Stimulated activated CD4-positive, alpha-beta T cell treated with anti-CD3 and anti-CD28 coated beads, Interleukin-12 subunit alpha, Interleukin-12 subunit beta, amount 100 ng/mL, for 24 hours (primary cell): ENCODE measurements at places on chromosomes 6 and 20.

GRCh38 chr6:92188016-92188415 lies 1231.3 kb downstream of the EPHA7 start:
- DNase-seq, result no peak

- DNase-seq, result no peak
These were observed 29.4 kb downstream of the RIPOR2 start for GRCh38 chr6:24906314-24906713.

GRCh38 chr6:121112356-121112755 lies 221.9 kb downstream of the TBC1D32 start:
- no peak for DNase-seq

DNA sequence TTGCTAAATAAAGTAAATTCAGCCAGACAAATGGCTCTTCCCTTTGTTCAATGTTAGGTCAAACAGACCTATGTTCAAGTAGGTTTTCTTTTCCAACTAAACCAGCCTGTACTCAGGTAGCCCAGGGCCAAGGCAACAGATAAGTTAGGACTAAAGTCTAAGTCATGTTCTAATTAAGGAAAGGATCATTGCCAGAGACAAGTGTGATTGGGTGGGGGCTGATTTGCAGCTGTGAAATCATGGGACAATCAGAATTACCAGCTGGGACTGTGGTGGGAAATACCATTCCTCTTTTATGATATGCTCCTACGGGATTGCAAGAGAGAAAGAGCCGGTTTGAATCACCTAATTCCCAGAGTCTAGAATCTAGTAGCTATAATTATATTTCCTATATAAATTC lies 4.2 kb upstream of the FBXO30 start:
- DNase-seq, result no peak

DNA sequence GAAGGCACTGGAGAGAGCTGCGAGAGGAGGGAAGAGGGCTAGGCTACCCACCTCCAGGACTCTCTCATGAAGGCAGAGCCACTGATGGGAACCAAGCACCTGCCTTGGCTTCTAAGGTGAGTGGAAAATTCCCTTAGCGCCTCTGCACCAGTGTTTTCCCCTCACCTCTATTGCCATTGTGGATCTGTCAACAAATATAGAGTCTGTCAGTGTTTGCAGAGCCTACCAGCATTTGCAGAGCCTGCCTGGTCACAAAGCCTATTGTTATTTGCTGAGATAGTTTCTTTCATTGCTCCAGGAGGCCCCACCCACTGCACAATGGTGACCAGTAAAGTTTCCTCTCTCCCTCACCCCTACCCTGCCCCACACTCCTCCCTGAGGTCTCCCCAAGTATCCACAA lies 141.9 kb downstream of the MRPL14 start:
- no peak for DNase-seq

DNA sequence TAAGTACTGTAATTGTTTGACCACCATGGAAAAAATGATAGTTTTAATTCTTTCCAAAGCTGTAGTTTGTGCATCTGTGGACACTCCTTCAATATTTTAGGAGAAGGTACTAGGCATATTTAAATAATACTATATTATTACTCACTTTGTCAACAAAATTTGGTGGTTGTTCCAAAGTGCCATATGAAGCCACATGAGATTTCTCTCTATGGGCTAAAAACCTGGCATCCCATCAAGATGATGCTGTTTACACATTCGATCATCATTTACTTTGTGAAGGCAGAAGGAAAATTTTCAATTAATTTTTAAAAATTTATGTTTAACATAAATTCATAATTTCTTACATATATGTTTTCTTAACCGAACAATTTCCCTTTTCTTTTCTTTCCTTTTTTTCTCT lies 502.6 kb upstream of the JAG1 start:
- no peak for DNase-seq

GRCh38 chr6:96834070-96834469 lies 3.2 kb downstream of the GPR63 start:
- DNase-seq, result no peak

GRCh38 chr6:53059648-53060589 lies 5.3 kb upstream of the FBXO9 start:
- DNase-seq, result no peak

GRCh38 chr6:144395826-144396225 lies 110.7 kb downstream of the UTRN start:
- no peak for DNase-seq

DNA sequence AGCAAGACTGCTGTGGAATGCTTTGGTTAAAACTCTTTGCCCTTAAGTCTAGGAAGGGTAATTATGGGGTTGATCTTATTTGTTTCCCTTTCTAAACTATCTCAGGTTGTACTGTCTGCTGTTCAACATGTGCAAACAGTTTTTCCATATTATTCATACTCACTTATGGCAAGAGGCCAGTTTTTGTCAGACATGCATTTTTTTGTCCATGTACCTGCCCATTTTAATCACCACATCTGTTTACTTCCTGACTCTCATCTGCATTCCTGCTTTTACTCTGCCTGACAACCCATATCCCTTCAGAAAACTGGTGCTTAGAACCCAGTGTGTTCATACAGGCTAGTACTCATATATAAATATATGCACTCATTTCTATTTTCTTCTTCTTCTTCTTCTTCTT lies 80.3 kb downstream of the LPA start:
- DNase-seq, result no peak

GRCh38 chr6:89509777-89510281 lies 76.9 kb downstream of the ANKRD6 start:
- no peak for DNase-seq

DNA sequence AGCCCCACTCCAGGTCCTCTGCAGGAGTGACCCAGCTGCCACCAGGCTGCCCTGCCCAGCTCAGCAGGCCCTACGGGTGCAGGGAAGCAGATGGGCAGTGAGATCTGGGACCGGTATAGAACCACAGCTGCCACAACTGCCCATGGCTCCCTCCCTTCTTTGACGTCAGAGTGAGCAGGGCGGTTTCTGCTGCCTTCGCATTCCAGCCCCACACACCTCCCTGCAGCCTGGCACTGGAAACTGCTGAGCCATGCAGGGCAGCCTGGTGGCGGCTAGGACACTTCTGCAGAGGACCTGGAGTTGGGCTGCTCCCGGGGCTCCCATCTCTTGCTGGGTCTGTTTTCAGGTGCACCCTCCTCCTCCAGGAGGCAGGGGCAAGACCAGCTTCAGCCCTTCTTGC lies 101.6 kb upstream of the CD93 start:
- DNase-seq, result no peak

GRCh38 chr20:58043236-58044140 lies 185.0 kb downstream of the ANKRD60 start:
- no peak for DNase-seq

DNA sequence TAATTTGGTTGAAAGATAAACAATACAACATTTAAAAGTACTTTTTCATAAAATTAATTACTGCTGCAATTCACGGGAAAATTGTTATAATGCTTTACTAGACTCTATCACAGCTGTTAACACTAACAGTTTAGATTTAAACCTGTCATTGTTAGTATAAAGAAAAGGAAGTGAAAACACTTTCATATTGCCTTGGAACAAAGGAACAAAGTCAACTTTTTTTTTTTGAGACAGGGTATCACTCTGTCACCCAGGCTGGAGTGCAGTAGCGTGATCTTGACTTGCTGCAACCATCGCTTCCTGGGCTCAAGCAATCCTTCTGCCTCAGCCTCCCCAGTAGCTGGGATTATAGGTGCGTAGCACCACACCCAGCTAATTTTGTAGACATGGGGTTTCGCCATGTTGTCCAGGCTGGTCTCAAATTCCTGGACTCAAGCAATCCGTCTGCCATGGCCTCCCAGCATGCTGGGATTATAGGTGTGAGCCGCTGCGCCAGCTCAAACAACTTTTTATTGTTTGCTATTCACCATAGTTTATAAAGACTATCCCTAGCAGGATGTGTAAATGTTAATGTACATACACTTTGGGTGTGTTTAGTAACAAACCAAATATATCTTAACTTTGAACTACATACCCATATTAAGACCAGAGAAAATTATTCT lies 22.1 kb downstream of the SLC35A1 start:
- no peak for DNase-seq

DNA sequence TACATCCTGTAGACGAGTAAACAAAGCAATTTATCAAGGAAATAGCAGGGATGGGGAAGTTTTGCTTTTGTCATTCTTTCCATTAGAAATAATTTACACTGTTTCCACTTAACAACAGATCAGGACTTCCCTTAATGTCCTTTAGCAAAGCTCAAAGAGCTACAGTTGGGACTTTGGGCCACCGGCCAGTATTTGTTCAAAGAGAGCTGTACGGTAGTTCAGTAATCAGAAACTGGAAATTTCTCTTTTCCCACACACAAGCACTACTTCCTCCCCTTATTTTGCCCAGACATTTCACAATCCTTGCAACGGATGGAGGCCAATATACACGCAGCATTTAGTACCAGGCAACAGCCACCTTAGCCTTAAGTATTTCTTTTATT lies 12.1 kb upstream of the HINT3 start:
- DNase-seq, result no peak

DNA sequence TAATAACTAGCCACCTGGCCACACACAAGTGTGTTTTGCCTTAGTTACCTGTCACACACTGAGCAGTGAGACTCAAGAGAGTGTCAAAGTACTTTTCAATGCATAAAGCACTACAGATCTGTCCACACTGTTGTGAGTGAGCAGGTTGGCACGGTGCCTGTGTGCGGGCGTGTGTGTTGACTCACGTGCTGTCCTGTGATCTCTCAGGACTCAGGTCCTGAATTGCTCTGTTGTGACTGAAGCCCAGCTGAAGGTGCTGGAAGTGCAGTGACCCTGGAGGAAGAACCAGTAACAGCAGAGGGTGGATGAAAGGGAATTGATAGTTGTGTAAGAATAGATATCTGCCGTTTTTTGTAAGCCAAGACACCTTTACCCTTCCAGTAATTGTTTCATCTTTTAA lies 18.3 kb downstream of the SLC16A10 start:
- peak; percentile 8 for DNase-seq

- peak; percentile 61 for DNase-seq
These were observed 32.0 kb downstream of the GNAS-AS1 start for GRCh38 chr20:58818586-58819285.

- no peak for DNase-seq
These were observed 286.5 kb upstream of the MARCKS start for GRCh38 chr6:113570641-113571040.

- DNase-seq, result no peak
These were observed 354.2 kb downstream of the NRN1 start for GRCh38 chr6:5652406-5653137.

GRCh38 chr20:47492284-47492683 lies 9.4 kb upstream of the NCOA3 start:
- DNase-seq, result no peak

GRCh38 chr6:3466488-3467219 lies 9.8 kb upstream of the SLC22A23 start:
- no peak for DNase-seq

GRCh38 chr6:143498428-143498827 lies 13.1 kb downstream of the FUCA2 start:
- no peak for DNase-seq

DNA sequence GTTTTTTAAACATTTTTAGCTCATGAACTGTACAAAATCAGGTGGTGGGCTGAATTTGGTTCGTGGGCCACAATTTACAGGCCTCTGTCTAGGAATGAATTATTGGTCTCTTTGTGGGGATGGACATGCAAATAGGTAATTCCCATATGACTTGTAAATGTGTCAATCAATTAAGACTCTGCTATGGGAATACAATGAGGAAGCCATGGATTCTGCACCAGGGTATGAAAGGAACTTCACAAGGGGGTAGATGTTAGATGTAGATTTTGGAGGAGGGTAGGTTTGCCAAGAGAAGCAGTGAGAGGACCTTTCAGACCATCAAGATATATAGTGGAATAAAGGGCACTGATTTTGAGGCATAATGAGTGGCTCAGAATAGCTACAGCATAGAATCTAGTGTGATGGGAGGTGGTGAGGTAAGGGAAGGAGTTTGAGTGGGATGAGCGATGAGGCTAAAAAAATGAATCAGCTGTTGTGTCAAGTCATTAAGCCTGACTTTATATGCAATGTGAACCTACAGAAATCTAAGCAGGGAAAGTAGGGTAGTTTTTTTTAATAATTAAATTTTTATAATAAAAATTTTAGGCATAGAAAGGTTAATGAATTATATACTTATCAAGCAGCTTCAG lies 32.6 kb upstream of the RNF182 start:
- no peak for DNase-seq

- DNase-seq, result peak; percentile 29
These were observed 816 bp upstream of the MAN1A1 start for GRCh38 chr6:119350202-119350951.

GRCh38 chr20:4082406-4083097 lies 67.2 kb upstream of the RNF24 start:
- DNase-seq, result peak; percentile 24

DNA sequence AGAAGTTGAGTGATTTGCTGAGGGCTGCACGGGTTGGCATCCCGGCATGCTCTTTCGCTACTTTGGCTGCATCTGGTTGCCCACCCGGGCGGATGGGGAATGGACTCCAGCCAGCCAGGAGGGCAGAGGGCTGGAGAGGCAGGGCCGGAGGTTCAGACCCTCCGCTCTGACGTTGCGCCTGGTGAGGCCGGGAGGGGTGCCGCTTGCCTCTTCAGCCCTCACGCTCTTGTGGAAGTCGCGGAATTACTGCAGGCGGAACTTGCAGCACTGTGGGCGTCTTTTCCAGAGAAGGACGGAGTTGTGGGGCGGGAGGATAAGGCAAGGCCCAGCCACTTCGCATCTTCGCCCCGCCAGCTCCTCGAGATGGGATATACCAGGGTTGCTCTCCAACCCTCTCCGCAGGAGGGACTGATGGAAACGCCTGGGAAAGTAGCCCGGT lies 656 bp downstream of the RTEL1 start:
- DNase-seq, result no peak

GRCh38 chr20:47464380-47465101 lies 37.1 kb upstream of the NCOA3 start:
- no peak for DNase-seq

- DNase-seq, result no peak
These were observed 171.5 kb upstream of the RIPOR2 start for GRCh38 chr6:25107218-25107617.

DNA sequence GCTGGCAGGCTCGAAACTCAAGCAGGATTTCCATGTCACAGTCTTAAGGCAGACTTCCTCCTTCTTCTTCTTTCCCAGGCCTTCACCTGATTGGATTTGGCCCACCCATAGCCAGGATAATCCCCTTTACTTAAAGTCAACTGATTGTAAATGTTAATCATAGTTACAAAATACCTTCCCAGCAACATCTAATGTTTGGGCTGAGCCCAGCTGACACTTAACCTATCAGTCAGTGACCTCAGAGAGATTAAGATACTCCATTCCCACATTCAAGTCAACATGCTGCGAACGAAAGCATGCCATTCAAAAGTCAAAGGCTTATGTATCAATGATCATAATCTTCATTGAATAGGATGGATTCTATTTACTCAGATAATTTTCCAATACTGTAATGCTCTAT lies 16.0 kb downstream of the MAP7 start:
- DNase-seq, result no peak

DNA sequence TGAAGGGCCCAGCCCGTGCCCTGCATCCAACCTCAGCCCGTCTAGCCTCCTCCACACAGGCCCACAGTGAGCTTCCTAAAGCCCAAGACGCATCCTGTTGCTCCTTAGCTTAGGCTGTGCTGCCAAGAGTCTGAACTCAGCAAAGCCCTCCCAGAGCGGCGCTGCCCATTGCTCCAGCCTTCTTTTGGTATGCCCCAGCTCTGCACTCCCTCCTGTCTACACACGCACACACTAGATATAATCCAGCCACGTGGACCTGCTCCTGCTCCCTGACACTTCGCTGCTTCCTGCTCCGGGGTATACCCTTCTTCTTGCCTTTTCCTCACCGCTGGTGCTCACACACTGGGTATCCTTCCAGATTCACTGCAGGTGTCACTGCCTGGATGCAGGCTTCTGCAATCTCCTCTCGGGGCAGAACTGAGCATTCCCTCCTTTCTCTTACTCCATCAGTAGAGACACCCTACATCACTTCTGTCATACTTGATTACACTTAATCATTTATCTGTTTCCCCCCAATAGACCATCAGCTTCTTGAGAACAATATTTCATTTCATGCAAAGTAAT lies 23.8 kb downstream of the GABRR2 start:
- no peak for DNase-seq
